ENCODE measurements at places on chromosomes 12 and 14. TPM values are rescaled to one million over a fixed set of nuclear protein-coding genes. Genes with fewer than 3 reads are reported as not detected.

The EVL gene
- 83.5 TPM for total RNA-seq

GRCh38 chr12:109864916-109865315 is 15.4 kb downstream of the GLTP start:
- H3K4me1 ChIP-seq = no peaks in the 10 kb centered on the region
- DNase-seq = no peak
- no peak overlapping the region for H3K27ac ChIP-seq
- H3K27me3 ChIP-seq = no peaks in the 10 kb centered on the region
- H3K4me3 ChIP-seq = no peak overlapping the region
- H3K36me3 ChIP-seq = no peaks in the 10 kb centered on the region

The NGB gene
- not detected for total RNA-seq

DNA sequence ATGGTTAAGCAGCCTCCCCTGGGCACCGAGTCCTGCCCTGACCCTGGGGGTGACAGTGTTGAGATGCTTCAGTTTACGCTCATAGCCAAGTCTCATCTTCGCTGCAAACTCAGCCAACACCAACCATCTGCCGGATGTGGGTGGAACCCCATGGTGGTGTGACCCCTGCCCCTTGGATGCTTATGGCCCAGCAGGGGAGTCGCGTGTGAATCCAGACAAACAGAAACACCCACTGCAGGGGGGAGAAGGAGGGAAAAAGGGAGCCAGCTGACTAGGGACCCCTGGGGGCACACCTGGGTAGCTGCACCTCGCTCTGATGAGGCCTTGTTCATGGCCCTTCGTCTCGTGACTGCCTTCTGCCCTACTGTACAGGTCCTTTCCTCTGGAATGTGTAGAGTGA is 23.8 kb downstream of the AACS start:
- no peaks in the 10 kb centered on the region for H3K27me3 ChIP-seq
- H3K36me3 ChIP-seq = no peaks in the 10 kb centered on the region
- no peak overlapping the region for H3K27ac ChIP-seq
- no peak overlapping the region for H3K4me3 ChIP-seq
- H3K4me1 ChIP-seq = no peaks in the 10 kb centered on the region

The LYZ gene
- total RNA-seq = 17.4 TPM

GRCh38 chr14:52876311-52876710 is 74.5 kb downstream of the FERMT2 start:
- no peak for DNase-seq
- H3K4me3 ChIP-seq = no peak overlapping the region
- no peaks in the 10 kb centered on the region for H3K27me3 ChIP-seq
- H3K4me1 ChIP-seq = peaks cover 5% of the 10 kb centered on the region
- no peak overlapping the region for H3K27ac ChIP-seq
